ENCODE measurements at places on chromosomes 3 and 15. TPM values are rescaled to one million over a fixed set of nuclear protein-coding genes. Genes with fewer than 3 reads are reported as not detected.

GRCh38 chr3:72145506-72146380, 360.8 kb upstream of the PROK2 start:
- no peak for DNase-seq

DNA sequence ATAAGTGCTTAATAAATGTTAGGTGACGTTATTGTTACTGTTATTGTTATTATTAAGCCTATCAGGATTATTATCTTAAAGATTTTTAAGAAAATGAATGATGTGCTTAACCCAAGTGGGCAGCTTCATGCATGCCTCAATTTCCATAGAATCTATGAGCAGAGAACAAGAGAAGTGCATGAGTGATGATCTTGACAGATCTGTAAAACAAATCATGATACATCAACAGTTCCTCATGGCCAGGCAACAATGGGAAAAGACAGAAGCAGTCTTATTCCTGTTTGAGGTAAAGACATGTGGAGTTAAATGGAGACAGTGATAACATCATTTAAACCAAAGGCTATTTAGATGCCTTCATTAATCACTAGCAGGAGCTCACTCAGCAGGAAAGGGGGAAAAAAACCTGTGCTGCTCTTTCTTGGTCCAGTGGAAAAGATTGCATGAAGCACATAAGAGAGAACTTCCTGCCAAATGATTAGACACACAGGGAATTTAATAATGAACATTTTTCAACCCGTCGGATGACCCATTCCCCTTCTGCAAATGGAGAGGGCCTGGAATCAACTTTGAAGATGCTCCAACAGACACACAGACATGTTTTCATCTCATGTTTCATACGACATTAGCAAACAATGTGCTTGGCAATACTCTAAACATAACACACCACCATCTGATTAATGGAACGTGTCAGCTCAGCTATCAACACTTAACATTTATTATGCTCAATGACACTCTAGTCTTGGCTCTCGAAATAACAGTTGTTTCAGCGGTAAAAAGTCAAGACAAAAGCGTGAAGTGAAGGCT, 212.2 kb upstream of the LRRN1 start:
- DNase-seq = no peak

DNA sequence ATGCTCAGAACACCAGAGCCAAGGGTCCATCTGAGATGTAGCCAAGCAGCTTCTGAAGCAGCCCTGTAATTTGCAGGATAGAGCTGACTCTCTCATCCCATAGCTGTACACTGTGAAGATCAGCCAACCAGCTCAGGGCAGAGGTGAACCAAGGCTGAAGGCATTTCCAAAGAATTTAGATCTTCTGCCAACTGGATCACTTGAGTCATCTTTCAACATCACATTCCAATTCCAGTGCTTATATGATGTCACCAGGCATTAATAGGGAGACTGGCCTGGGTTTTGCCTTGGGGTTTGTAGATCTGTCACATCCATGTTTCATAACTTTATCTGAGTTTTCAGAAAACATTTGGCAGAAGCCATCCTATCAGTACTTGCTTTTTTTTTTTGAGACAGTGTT, 98.2 kb downstream of the NR2F2 start:
- no peak for DNase-seq

ALAS1 gene
- 66.2 TPM for total RNA-seq

DNA sequence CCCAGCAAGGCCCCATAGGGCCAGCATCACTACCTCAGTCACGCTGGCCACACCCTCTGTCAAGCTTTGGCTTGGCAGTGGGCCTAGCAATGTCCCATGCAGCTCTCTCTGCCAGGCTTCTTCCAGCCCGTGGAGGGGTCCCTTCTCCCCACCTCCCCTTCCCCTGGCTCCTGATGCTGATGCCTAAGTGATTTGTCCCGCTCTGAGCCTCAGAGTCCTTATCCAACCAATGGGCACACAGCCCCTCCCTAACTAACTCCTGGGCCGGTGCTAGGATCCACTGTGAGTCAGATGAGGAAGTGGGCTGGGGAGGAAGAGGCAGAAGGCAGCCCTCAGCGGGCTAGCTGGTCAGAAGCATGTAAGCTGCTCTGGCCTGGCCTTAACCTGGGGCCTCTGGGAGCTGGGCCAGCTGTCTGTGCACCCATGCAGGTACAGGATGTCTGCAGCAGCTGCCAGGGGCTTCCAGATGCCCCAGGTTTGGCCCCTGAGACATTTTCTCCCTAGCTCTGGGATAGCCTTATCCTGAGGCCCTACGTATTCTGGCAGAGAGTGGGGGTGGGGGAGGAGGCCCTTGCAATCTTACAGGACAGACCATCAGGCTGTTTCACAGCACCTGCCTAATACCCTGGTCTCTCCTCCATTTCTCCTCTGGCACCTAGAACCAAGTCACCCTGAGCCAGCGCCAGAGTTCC, 740 bp upstream of the ZBTB47 start:
- DNase-seq = no peak
